RCC 7860 (cell line): ENCODE measurements at places on chromosomes 2 and 18.

GRCh38 chr2:150007815-150008430 lies 420.3 kb upstream of the MMADHC start:
- no peak for DNase-seq

GRCh38 chr2:100352521-100352920 lies 30.2 kb upstream of the LONRF2 start:
- no peak for DNase-seq

GRCh38 chr18:23133860-23134779 lies 1.2 kb upstream of the CABLES1 start:
- no peak for DNase-seq

GRCh38 chr2:223976635-223977226 lies 19.5 kb downstream of the MRPL44 start:
- no peak for DNase-seq

DNA sequence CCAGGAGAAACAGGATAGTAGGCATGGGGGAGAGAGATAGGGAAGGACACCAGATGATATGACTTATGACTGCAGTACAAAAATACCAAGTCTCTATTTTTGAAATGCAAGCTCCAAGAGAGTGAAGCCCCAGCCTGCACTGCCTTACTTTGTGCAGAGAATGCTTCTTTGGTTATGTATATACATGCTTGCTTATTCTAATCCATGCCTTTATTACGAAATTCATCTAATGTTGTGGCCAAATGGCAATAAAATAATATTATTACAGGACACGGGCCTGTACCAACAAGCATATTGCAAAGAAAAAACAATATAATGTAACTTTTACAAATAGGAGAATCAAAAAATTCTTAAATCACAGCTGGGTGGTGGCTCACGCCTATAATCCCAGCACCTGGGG lies 110.8 kb downstream of the BCL11A start:
- no peak for DNase-seq

DNA sequence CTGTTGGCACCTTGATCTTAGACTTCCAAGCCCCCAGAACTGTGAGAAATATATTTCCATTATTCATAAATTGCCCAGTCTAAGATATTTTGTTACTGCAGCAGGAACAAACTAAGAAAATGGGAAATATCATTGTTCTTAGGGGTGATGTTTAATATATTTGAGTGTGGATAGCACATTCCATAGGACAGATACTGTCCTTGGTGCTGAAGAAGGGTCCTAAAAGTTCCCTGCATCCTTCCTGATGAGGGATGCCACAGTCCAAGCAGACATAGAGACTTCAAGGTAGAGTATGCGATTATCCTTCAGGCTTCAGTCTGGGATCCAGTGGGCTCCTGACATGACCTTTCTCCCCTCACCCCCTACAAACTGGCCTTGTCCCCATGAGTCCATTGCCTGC lies 689.0 kb downstream of the TDRD15 start:
- DNase-seq = no peak

DNA sequence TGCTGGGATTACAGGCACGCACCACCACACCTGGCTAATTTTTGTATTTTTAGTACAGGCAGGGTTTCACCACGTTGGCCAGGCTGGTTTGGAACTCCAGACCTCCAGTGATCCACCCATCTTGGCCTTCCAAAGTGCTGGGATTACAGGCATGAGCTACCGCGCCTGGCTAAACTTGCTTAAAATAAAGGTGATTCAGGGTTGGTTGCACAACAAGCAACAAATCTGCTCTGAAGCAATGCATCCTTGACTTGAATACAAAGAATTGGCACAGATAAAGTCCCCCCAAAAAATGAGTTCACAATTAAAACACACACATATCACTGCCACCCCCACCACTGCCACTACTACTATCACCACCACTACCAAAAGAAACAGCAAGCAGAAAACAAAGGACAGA lies 34.9 kb downstream of the CCDC88A start:
- no peak for DNase-seq

- no peak for DNase-seq
These were observed 43.6 kb downstream of the EFEMP1 start for GRCh38 chr2:55879976-55880375.

DNA sequence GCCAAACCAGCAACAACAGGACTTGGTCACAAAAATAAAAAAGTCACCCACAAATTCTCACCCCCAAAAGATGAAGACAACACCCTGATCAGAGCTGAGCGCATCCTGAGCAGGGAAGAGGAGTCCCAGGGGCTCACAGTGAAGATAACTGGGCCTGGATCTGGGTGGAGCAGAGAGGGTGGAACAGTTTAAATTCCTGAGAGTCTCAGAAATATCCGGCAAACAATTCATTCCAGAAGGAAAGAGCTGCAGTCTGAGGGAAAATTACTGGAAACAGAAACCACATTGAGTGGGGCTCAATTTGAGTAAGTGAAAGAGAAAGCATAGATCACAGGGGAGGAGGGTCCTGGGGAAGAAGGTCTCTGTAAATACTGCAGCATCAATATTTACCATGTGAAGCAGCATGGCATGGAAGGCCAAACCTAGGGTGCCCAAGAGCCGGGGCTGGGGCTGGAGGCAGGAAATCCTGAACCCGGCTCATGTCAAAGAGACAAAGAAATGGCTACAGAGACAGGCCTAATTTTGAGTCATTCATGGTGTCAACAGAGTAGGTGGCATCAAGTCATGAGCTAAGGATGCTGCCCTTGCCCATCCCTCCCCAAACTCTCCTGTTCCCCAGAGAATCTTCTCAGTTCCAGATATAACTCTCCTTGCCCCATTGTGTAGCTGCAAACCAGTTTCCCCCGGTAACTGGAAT lies 61.4 kb upstream of the ZBTB7C start:
- DNase-seq = no peak

DNA sequence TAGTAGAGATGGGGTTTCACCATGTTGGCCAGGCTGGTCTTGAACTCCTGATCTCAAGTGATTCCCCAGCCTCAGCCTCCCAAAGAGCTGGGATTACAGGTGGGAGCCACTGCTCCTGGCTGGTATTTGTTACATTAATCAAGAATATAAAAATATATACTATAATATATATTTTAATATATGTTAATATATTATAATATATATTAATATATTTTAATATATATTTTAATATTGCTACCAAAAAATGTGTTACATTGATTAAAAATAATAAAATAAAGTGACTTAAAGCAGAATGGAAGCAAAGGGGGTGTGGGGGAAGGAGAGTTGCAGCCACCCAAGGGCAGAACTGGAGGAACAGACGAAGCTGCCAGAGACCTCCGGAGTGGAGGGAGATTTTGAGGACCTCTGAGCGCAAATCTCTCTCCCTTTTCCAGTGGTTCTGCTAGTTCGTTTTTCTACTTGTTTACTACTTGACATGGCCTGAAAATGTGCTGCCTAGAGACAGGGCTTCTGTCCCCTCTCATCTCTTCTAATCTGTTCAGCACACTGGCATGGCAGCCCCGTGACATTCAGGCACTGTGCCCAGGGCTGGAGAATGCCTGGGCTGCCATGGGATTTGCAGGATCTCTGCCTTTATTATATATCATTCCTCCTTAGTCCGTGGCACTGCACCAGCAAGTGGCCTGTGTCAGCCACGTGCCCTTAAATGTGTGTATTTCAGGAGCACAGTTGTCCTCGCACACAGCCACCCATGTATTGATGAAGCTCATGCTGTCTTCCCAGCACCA lies 47.9 kb upstream of the RAB12 start:
- DNase-seq = no peak

DNA sequence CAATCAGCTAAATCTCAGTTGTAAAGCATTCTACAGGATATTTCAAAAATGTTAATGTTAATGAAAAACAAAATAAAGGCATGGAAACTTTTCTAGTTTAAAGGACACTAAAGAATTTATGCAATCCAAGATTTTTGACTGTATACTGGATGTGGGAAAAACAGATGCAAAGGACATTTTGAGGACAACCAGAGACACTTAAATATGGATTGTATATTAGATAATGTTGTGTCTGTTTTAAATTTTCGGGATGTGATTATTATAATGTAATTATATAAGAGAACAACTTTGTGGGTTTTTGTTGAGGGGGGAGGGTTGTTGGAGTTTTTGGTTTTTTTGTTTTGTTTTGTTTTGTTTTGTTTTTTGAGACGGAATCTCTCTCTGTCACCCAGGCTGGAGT lies 30.9 kb downstream of the PSMA8 start:
- no peak for DNase-seq

- no peak for DNase-seq
These were observed 108.7 kb downstream of the PLCL1 start for GRCh38 chr2:197913084-197913483.

- DNase-seq = no peak
These were observed 88.0 kb upstream of the TTC39C start for GRCh38 chr18:23926571-23926970.

DNA sequence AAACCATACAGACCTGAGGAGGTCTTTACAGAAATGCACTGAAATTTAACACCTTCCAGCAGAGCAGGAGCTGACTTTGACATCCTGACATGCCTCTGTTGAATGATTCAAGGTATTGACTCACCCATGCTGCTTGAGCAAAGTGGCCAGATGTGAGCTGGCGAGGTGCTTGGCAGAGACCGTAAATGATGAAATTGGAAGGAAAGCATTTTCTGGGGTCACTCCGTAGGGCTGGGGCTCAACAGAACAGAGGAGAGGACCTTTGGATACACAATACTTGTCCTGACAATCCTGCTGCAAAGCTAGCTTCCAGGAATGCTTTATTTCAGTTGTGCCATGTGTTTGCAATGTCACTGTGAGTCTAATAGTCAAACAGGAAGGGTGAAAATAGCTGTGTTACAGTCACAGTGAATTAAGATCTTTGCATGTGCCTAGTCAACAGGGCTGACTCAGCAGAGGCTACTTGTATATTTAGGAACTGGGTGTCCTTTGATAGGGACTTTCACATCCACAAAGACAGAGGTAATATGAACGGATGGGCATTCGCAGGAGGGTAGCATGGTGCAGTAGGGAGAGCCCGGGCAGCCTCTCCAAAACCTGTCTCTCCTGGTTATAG lies 31.6 kb upstream of the NCK2 start:
- DNase-seq = no peak

GRCh38 chr2:143329288-143329687 lies 200.1 kb downstream of the ARHGAP15 start:
- no peak for DNase-seq
